ENCODE measurements at places on chromosomes 6 and 20.

DNA sequence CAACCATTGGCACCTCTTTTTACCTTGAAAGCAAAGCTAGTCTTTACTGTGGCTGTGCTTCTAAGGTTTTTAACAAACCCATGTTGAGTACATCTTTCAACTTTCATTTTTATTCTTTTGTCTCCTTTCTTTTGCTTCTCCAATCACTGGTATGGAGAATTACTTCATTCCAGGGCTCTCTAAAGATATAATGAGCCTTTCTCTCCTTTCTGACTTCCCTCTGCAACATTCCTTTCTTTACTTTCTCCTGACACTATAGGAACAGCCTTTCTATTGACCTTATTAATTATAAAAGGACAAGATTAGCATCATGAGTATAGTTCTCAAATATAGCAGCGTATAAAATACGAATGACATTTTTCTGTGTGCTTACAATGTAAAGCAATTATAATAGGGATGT, 23.1 kb upstream of the KIAA0408 start:
- DNase-seq, result no peak

DNA sequence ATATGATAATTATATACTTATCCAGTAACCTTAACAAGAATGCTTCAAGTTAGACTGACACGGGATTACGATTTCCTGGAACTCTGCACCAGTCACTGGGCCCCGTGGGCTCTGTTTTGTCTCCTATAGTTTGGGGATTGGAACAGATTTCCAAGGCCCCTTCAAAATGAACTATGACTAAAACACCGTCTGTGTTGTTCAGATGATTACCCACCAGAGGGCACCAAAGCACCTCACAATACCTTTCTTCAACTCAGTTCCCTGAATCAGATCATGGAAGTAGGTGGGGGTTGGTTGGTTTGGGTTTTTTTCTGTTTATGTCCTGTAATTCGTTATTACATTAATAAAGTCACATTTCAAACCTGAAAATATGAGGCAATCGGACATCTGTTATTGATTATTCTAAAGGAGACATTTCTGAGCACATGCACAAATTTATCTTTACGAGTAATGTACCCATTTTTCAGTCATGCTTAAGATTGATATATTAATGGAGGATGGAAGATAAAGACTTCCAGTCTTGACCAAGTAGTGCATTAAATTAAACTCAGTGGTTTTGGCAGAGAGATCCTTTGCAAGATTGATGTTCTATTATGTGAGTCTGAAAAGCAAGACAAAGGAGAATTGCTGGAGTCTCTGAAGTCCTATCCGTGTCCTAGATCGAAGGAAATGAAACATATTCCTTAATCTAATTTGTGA, 112.0 kb upstream of the COL21A1 start:
- peak; percentile 71 for DNase-seq

DNA sequence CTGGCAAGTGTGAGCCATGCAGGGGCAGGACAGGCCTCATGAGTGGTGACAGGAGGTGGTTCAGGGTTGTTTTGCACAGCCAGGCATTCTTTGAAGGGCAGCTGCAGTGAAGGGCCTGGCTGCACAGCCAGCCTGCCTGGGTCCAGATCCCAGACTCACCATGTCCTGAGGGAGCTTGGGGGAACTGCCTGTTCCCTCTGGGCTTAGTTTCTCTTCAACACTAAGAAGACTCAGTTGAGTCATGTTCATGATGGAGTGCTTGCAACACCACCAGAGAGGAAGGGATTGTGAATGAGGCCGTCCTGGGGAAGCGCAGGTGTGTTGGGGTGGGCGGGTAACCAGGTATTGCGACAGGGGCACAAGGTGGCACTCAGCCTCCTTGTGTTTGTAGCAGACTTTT, 102.4 kb downstream of the CDH26 start:
- no peak for DNase-seq

DNA sequence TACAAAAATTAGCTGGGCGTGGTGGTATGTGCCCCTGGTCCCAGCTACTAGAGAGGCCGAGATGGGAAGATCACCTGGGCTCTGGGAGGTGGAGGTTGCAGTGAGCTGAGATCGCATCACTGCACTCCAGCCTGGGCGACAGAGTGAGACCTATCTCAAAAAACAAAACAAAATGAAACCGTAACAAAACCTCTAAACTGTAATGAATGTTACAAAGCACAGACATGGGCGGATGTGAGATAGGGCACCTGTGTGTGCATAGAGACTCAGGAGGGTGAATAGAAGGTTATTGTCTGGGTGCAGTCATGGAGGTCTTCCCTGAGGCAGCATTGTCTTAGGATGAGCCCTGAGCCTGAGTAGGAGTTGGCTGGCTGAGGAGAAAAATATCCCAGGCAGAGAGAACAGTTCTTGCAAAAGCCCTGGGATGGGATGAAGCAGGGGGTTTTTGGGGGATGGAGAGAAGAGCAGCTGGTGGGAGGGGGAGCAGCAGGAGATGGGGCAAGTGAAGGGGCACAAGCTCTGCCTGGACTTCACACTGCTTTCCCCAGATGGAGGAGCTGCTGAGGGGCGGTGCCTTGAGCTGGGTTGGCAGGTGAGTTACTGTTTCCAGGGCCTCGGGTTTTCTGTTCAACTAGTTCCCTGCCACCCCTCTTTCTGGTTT, 5.2 kb downstream of the BCAS4 start:
- no peak for DNase-seq

GRCh38 chr6:162873537-162873936, 145.8 kb downstream of the PACRG start:
- no peak for DNase-seq

DNA sequence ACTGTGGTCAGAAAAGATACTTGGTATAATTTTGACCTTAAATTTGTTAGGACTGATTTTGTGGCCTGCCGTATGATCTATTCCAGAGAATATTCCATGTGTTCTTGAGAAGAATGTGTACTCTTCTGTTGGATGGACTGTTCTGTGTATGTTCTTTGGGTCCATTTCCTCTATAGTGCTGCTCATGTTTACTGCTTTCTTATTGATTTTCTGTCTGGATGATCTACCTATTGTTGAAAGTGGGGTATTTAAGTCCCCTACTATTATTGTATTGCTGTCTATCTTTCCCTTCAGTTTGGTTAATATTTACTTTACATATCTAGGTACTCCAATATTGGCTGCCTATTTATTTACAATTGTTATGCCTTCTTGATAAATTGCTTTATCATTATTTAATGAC, 298.4 kb downstream of the BCKDHB start:
- no peak for DNase-seq

GRCh38 chr6:20162515-20162914, 49.8 kb downstream of the MBOAT1 start:
- DNase-seq, result no peak

Data from urothelium cell line (cell line).